ENCODE measurements at places on chromosomes 1 and 21.

DNA sequence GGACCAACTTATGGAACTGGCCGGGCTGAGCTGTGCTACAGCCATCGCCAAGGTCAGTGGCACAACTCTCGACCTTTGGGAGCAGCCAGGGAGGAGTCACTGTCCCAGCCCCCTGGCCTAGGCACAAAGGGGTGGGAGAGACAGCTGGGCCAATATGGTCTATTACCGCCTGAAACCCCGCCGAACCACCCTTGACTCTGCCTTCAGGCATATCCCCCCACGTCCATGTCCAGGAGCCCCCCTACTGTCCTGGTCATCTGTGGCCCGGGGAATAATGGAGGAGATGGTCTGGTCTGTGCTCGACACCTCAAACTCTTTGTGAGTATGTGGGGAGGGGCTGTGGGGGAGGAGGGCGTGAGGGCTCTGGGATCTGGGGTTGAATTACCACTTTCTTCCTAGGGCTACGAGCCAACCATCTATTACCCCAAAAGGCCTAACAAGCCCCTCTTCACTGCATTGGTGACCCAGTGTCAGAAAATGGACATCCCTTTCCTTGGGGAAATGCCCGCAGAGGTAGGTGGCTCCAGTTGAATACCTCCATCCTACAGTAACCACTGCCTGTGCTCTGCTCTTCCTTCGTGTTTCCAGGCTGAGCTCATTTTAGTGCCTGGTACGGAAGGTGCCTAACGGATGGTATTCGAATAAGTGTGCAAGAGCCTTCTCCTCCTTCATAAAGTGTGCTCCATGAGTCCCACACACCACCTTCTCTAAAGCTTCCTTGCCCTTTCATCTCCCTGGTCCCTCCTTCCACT lies 758 bp downstream of the NAXE start:
- no peak for DNase-seq

DNA sequence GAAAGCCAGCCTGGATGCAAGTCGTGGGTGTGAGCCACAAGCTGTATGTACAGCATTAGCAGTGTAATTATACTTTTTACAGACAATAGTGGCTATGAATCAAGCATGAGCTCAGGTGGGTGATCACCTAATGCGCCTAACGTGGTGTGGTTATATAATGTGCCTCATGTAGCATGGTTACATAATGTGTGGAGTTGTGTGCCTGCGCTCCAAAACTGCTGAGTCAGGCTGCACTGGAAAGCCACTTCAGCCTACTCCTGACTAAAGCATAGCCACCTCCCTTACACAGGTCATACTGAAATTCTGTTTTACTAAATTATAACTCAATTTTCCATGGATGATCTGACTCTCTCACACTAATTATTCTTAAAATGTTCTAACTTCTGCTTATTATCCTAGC lies 69.8 kb downstream of the KCNT2 start:
- no peak for DNase-seq

DNA sequence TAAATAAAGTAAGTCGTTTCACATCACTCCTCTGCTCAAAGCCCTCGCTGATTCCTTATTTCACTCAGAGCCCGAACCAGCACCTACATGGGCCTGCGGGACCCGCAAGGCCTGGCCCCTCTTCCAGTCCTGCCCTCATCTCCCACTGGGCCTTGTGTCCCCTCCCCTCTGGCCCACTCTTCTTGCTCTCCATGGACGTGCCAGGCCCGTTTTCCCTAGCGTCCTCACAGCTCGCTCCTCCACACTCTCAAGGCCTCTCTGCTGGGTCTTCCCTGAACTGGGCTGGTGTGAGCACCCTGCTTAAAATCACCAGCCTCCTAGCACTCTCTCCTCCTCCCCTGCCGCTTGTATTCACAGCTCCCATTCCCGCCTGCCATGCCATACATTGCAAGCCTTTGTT lies 237.9 kb downstream of the FOXD2 start:
- no peak for DNase-seq

DNA sequence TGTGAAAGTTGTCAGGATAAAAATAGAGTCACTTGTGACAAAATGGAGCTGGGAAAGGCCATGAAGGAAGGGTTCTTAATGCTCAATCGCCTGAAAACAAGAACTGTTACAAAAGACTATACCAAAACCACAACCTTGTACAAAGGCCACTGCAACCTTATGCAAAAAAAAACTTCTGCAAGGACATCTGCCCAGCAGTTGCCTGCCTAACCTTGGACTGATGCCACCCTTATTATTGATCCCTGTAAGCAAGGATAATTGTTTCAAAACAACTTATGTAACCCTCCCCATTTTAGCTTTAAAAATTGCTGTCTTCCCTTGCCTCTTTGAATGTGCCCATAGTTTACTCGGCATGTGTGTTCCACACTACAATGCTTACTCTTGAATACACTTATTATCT lies 5.7 kb downstream of the ALG14 start:
- no peak for DNase-seq

DNA sequence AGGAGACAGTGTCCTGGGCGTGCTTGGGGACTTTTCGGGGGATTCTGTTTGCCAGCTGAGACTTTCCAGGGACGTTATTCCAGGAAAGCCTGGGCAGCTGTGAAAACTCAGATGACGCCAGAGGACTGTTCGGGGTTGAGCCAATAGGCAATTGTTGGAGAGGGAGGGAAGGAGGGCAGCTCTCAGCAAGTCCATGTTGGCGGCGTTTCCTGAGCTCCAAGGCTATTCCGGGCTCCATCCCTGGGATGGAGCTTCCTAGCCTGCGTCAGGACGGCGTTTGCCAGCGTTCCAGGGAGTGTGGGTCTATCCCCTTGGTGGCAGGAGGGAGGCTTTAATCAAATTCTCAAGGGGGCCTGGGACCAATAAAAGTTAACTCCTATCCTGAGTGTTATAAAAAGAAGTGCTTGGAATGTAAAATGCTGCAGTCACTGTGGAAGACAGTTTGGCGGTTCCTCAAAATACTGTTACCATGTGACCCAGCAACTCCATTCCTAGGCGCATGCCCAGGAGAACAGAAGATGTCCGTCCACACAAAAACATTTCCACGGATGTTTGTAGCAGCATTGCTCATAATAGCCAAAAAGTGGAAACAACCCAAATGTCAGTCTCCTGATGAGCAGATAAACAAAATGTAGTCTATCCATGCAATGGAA lies 15.2 kb downstream of the SLC27A3 start:
- DNase-seq: no peak

DNA sequence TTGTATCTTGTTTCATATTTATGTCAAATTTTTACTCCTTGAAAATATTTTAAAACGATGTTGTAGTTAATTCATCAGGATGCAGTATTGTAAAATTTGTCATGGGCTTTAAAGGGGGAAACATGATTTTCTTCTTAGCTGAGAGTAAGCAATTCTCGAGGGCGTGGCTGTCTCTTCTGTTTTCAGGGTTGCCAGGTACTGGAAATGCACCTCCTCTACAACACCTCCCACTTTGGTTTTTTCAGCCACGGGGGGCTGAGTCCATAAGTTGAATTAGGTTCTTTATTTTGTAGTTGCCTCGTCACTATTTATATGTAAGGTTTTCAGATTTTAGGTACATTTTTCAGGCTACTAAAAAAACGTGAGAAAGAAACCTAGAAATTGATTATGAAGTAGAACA lies 64.0 kb downstream of the PRDM2 start:
- no peak for DNase-seq

DNA sequence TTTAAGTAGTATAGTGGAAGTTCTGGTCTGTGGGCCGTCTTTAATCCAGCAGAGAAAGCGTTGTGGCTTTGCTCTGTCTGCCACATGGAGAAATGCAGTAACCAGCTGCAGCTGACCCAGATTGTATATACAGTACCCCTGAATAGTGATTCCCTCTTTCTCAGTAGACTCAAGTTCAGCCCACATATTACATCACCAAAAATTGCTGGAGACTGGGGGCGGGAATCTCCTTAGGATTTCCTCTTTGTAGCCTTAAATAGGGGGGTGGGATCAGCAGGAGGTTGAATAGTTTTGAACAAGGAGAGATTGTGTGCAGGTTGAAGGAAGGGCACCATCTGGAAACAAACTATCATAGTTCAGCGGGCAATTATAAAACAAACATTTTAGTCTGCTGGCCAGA lies at the start of gene ANGPTL1:
TSS of gene ANGPTL1 (minus strand) at position 134 of the 400 bp plus-strand sequence. CDS start 5,301 bp downstream, outside the sequence.
- no peak for DNase-seq

DNA sequence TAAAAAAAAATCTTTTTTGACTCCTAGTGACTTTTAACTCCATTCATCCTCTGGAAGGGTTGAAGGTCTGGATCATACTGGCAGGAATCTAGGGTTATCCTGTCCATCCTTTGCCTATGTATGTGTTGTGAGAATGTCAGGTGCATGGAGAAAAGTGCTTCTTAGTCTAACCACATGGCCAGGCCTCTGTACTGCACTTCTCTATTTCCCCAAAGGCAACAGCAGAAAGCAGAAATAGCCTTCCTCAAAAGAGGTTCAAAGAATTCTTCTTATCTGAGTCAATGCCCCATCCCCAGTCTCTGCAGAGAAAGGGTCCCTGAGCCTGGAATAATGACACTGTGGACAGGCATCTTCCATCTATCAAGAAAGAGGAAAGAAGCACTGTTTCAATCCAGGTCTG lies 85.7 kb upstream of the CD34 start:
- no peak for DNase-seq

- peak; percentile 67 for DNase-seq
Observed at GRCh38 chr1:89454845-89455521, 69.6 kb upstream of the LRRC8B start.

GRCh38 chr1:162191396-162192305 lies 122.2 kb downstream of the NOS1AP start:
- no peak for DNase-seq

- no peak for DNase-seq
Observed at GRCh38 chr1:19436716-19437476, 48.4 kb downstream of the CAPZB start.

DNA sequence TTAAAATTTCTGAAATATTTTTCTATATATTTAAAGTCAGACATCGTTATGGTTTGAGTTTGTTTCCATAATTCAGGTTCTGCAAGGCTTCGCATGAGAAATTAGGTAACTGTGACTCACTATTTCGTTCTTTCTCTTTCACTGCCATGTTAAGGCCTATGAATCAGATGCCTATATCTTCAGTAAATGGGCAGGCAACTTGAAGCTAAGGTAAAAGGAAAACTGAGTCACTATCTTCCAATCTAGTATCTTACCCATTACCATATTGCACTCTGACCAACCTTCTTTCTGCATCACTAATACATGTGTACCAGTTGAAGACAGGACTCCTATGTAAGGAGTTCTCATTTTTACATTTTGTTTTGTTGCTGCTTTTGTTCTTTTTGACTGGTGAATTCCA lies 37.8 kb downstream of the PYHIN1 start:
- no peak for DNase-seq

- no peak for DNase-seq
Observed at GRCh38 chr1:22282364-22282995, 139.6 kb upstream of the WNT4 start.

GRCh38 chr1:54546651-54547401 lies 1.2 kb upstream of the ACOT11 start:
- no peak for DNase-seq

DNA sequence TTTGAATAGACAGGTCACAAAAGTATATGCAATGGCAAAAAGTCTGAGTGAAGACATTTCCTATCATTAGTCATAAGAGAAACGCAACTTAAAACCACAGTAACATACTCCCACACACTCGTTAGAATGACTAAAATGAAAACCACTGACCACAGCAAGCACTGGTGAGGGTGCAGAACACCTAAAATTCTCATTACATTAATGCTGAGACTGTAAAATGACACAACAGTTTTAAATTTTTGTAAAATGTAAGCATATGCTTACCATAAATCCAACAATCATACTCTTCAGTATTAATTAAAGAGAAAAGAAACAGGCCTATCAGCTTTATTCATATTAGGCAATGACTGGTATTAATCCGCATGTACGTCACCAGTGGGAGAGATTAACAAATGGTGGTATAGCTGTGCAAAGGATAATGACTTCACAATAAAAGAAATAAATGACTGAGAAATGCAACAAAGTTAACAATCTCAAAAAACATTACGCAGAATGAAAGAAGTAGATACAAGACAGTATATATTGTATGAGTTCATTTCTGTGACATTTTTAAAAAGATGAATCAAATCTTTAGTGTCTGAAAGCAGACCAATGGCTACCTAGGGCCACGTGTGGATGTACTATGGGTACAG lies 253.5 kb downstream of the AKT3 start:
- no peak for DNase-seq

DNA sequence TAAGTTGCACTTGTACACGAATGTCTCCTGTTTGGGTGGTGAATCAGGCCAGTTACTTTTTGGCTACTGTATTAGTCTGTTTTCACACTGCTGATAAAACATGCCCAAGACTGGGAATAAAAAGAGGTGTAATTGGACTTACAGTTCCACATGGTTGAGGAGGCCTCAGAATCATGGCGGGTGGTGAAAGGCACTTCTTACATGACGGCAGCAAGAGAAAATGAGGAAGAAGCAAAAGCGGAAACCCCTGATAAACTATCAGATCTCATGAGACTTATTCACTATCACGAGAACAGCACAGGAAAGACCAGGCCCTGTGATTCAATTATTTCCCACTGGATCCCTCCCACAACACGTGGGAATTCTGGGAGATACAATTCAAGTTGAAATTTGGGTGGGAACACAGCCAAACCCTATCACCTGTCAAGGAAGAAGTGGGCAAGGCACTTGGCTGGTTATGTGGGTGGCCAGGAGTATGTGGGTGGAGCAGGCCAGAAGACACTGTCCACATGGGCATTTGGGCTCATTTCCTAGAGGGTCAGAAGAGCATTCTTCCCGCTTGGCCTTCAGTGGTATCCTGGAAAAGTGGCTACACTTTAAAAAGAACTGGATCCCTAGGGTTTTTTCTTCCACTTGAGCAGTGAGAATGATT lies 228.8 kb downstream of the HHAT start:
- DNase-seq: no peak

DNA sequence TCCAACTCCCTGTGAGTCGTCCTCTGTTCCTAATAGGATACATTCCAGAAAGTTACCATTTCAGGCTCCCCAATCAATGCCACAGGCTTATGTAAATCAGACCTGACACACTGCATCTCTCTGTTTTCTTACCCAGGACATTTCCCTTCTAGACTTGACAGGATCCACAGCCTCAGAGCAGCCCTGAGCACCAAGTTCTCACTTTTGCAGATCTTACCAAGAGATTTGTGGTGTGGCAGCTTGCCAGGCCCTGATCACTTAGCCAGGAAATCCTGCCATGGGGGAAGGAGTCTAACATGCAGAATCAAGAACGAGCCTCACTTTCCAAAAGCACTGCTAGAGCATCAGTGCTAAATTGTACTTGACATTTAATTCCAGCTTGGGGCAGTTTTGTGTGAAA lies 202.9 kb downstream of the TBX15 start:
- no peak for DNase-seq

GRCh38 chr1:115829947-115830346 lies 11.0 kb downstream of the NHLH2 start:
- no peak for DNase-seq

DNA sequence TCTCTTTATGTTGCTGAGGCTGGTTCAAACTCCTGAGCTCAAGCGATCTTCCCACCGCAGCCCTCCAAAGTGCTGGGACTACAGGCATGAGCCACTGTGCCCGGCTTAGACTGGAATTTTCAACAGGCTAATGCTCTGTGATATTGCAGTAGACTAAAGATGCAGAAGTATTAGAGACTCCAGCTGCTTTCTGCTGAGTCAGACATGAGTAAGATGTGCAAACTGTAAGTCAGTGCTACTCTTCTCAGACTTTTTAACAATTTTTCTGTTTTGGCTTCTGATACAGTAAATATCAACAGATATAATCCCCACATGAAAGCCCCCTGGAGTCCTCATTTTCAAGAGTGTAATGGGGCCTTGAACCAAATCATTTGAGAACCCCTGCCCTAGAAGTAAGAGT lies 29.3 kb upstream of the NLRP3 start:
- DNase-seq: no peak

GRCh38 chr1:238252033-238252802 lies 361.5 kb upstream of the ZP4 start:
- no peak for DNase-seq

- DNase-seq: no peak
Observed at GRCh38 chr1:55654171-55654570, 439.0 kb upstream of the USP24 start.
